ENCODE measurements at places on chromosomes 12 and 14.

- no peak for DNase-seq
- peaks cover 25% of the 10 kb centered on the region for H3K4me1 ChIP-seq
- H3K36me3 ChIP-seq, result no peaks in the 10 kb centered on the region
- no peak overlapping the region for H3K4me3 ChIP-seq
- no peaks in the 10 kb centered on the region for H3K27me3 ChIP-seq
Measured at GRCh38 chr12:106290666-106291065, 11.9 kb upstream of the TCP11L2 start.

GRCh38 chr12:6234906-6235305 lies 34.7 kb downstream of the CD9 start:
- H3K27me3 ChIP-seq, result no peaks in the 10 kb centered on the region
- no peak overlapping the region for H3K27ac ChIP-seq
- H3K4me3 ChIP-seq, result no peak overlapping the region
- no peak for DNase-seq

- H3K4me3 ChIP-seq, result no peak overlapping the region
- no peak overlapping the region for H3K27ac ChIP-seq
- no peak for DNase-seq
- no peaks in the 10 kb centered on the region for H3K4me1 ChIP-seq
- no peaks in the 10 kb centered on the region for H3K36me3 ChIP-seq
- no peaks in the 10 kb centered on the region for H3K27me3 ChIP-seq
Measured at GRCh38 chr14:38329246-38329645, 73.4 kb upstream of the CLEC14A start.

DNA sequence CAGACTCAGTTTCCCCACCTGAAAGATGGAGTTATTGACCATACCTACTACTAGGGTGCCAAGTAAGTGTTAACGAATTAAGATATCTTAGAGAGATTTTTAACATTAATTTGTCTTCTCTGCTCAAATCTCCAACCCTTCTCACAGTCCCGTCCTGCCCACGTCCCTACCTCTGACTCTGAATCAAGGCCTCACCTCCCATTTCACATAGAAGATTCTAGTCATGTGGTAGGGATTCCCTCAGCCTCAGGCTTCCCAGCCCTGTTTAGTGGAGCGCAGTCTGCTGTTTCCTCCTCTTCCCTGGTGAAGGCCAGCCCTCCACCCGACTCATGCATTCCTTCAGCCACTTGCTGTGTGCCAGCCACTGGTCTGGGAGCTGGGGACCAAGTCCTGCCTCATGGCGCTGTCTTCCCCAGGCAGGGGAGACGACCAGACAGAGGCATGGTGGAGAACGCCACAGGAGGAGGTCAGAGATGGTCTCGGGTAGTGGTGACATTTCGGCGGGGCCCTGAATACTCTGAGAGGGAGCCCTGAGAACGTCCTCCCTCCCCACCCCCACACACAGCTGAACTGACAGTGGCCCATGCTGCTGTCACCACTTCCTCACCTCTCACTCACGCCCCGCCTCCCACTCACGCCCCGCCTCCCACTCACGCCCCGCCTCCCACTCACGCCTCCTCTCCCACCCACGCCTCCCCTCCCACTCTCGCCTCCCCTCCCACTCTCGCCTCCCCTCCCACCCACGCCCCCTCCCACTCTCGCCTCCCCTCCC lies 38.8 kb downstream of the TMEM63C start:
- no peak for DNase-seq
- H3K27ac ChIP-seq, result no peak overlapping the region
- no peak overlapping the region for H3K4me3 ChIP-seq

DNA sequence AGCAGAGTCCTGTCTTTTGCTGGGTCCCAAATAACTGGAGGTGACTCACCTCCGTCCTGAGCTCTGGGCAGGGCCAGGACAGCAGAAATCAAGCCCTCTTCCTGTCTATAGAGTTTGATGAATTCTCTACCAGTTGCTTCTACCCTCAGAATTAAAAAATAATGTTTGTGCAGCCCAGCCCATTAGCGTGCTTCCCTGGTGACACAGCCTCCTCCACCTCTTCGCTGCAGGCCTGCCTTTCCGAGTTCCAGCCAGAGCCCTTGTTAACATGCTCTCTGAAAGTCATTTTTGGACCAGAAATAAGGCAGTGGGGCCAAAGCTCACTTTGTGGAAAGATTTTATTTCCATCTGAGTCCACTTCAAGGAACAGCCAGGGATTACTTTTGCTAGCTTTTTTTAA lies 94.0 kb downstream of the TBX5 start:
- no peak overlapping the region for H3K27ac ChIP-seq
- H3K27me3 ChIP-seq, result no peaks in the 10 kb centered on the region
- no peak for DNase-seq
- H3K36me3 ChIP-seq, result no peaks in the 10 kb centered on the region
- no peaks in the 10 kb centered on the region for H3K4me1 ChIP-seq

DNA sequence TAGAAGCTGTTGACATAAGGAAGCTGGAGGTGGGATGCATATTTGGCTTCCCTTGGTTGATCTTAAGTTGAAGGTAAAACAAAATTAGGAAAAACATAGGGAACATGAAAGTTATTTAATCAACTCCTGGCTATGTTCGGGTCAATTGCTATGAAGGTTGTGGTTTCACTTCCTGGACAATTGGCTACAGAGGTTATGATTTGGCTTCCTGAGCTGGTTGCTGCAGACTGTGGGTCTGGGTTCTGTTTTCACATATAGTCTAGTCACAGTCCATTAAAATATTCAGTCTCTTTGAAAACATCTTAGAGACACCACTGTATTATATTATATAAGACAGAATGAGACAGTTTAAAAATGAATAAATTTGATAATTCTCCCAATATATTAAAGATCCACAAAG lies 895.2 kb upstream of the USP15 start:
- H3K36me3 ChIP-seq, result no peaks in the 10 kb centered on the region
- DNase-seq, result no peak
- no peak overlapping the region for H3K27ac ChIP-seq

- DNase-seq, result no peak
- no peaks in the 10 kb centered on the region for H3K36me3 ChIP-seq
- H3K4me3 ChIP-seq, result no peak overlapping the region
Measured at GRCh38 chr14:38868399-38869290, 234.4 kb downstream of the SEC23A start.

DNA sequence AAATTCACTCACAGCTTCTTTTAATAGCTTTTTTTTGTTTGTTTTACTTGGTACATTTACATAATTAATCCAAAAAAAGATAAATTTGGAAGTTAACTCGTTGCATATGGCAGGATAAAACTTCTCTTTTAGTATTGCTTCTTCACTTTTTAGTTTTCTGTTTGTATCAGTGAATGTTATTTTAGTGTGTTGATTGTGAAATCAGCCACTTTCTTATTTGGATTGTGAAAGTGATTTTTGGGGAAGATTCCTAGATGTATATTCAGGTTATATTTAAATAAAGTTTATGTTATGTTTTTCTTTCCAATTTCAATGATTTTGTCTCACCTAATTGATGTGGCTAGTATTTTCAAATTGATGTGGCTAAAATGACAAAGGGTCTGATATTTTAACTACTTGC lies 693.9 kb upstream of the MGAT4C start:
- H3K36me3 ChIP-seq, result no peaks in the 10 kb centered on the region
- H3K27ac ChIP-seq, result no peak overlapping the region
- no peak overlapping the region for H3K4me3 ChIP-seq
- no peaks in the 10 kb centered on the region for H3K27me3 ChIP-seq
- H3K4me1 ChIP-seq, result no peaks in the 10 kb centered on the region

DNA sequence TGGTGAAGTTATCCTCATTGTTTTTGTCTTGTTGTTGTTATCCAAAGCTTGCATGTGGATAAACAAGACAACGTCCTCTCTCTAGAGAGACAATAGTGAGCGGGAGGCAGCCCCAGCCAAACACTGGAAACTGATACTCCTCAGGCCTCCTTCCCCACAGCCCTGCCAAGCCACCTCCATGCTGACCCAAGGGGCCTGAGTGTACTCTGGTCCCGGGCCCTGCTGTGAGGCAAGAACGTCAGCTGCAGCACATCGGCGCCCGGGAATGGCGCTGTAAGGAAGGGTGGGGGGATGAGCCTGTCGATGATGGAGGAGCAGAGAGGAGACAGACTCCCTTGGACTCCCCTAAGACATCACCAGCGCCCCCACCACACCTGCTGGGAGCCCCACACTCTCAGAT lies 83.6 kb downstream of the ANO2 start:
- DNase-seq, result no peak
- no peak overlapping the region for H3K27ac ChIP-seq
- no peaks in the 10 kb centered on the region for H3K36me3 ChIP-seq
- no peaks in the 10 kb centered on the region for H3K27me3 ChIP-seq
- no peak overlapping the region for H3K4me3 ChIP-seq

DNA sequence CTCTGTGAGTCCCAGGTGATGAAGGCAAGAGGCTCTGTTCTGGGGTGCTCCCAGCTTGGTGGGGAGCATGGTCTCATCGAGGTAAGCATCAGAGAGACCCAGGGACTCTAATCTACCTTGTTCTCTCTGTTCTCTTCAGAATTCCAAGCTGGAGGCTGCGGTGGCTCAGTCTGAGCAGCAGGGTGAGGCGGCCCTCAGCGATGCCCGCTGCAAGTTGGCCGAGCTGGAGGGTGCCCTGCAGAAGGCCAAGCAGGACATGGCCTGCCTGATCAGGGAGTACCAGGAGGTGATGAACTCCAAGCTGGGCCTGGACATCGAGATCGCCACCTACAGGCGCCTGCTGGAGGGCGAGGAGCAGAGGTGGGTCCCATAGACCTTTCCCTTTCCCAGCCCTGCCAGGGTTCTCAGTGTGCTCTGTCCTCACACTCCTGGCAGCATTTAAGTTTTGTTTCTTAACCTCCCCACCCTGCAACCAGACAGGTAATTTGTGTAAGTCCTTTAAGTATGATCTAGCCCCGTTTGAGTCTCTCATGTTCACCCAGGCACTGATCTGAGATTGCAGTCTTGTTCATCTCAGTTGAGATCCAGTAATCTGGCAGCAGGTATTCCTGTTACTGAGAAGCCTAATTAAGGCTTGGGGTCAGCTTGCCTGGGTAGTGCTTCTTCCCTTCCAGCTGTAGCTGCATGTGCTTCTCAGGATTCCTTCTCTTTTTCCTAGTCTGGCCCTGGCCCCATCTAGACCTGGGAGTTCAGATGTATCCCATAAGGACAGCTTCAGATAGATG lies 14.8 kb upstream of the KRT81 start:
- no peaks in the 10 kb centered on the region for H3K36me3 ChIP-seq
- H3K4me3 ChIP-seq, result no peak overlapping the region
- H3K4me1 ChIP-seq, result no peaks in the 10 kb centered on the region
- H3K27me3 ChIP-seq, result no peaks in the 10 kb centered on the region

- H3K36me3 ChIP-seq, result no peaks in the 10 kb centered on the region
- H3K4me1 ChIP-seq, result no peaks in the 10 kb centered on the region
- H3K4me3 ChIP-seq, result no peak overlapping the region
- no peaks in the 10 kb centered on the region for H3K27me3 ChIP-seq
Measured at GRCh38 chr12:105281694-105282049, 45.7 kb upstream of the APPL2 start.

DNA sequence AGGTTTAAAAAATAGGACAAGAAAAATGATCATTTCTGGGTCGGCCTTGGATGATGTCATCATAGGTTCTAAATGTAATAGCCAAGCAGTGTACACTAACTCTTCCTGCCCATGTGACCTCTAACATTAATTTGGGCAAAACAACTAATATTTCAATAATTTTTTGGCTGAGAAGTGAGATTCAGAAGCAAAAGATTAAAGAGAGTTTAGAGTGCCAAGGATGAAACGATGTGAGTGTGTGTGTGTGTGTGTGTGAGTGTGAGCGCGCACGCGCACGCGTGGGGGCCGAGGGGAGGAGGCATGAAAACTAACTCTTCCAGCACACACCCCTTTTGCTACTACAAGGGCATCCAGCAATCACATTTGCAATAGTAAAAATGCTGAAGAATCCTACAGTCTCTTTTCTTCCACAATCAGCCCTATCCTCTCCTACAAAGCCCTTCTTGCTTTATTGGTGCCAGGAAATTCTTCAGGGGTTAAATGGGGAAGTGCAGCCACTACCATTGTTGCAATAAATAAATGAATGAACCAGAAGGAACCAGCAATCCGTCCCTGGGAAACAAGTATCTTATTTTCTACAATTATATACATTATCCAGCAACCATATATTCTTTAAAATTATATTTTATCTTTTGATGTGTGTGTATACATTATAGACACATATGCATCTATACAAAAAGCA lies 52.9 kb downstream of the PEBP1 start:
- H3K4me3 ChIP-seq, result no peak overlapping the region
- no peak overlapping the region for H3K27ac ChIP-seq
- H3K4me1 ChIP-seq, result peaks cover 31% of the 10 kb centered on the region
- H3K36me3 ChIP-seq, result peaks cover 5% of the 10 kb centered on the region
- no peaks in the 10 kb centered on the region for H3K27me3 ChIP-seq
- no peak for DNase-seq

DNA sequence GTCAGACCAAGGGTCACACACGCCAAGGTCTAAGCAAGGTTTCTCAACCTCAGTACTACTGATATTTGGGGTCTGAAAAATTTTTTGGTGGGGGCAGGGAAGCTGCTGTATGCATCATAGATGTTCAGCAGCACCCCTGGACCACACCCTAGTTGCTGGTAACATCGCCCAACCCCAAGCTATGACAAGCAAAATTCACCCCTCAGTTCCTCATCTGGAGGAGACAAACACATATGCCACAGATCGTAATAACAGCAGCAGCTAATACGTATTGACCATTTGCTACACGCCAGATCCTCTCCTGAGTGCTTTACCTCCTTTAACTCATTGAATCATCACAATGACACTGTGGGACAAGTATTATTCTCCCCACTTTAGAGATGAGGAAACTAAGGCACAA lies 46.4 kb downstream of the ACTN1 start:
- H3K4me3 ChIP-seq, result no peak overlapping the region
- no peaks in the 10 kb centered on the region for H3K36me3 ChIP-seq
- H3K27ac ChIP-seq, result no peak overlapping the region
- H3K4me1 ChIP-seq, result no peaks in the 10 kb centered on the region
- no peak for DNase-seq
